RWPE1 (cell line): ENCODE measurements at places on chromosomes 2 and 18.

DNA sequence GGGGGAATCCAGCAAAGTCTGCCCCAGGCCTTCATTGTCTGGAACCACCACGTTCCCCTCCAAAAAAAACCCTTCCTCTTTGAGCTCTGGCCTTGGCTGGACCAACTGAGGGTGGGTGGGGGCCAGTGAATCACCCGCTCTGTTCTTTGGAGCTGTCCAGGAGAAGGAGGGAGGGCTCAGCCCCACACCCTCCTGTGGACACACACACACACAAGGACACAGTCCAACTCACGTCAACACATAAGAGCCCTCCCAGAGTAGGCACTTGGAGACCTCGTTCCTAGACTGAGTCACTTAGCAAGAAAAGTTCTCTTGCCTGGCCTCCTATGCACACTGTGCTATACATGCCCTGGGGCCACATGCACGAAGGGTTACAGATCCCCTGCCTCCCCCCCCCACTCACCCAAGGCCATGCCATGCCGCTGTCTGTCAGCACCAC is 1.2 kb upstream of the TNS1 start:
- no peak for DNase-seq

DNA sequence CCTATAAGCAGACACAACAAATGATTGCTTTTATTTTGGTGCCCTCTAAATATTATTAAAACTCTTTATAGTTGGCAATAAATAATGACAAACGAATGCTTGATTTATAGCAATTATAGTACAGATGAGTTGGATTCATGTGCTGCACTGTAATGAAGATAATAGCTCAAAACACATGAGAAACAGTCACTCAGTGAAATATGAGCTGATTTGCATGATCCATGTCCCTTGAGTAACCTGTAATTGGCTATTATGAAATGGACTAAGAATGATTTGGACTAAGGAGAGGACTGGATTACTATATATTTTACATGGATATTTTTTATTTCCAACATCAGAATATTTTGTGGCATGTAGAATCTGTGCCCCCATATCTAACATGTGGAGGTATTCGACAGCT is 365.6 kb upstream of the UBE2E3 start:
- no peak for DNase-seq

GRCh38 chr2:113840518-113840917 is 49.4 kb upstream of the ACTR3 start:
- no peak for DNase-seq

DNA sequence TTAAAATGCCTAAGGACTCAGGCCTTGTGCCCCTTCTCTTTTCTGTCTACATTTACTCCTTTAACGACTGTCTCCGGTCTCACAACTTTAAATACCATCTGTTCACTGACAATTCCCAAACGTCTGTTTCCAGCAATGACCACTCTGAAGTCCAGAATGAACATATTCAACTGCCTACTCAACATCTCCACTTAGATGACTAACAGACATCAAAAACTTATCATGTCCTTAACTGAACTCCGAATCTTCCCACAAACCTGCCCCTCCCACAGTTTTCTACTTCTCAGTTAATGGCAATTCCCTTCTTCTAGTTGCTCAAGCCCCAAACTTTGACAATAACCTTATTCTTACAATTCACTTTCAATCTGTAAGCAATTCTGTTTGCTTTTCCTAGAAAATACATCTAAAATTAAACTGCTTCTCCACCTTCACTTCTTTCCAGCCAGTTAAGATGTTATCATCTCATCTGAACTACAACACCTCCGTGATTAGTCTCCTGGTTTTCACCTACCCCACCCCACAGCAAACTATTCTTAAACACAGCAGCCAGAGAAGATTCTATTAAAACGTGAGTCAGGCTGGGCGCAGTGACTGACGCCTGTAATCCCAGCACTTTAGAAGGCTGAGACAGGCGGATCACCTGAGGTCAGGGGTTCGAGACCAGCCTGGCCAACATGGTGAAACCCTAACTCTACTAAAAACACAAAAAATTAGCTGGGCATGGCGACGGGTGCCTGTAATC is 2.8 kb downstream of the C1D start:
- DNase-seq = peak; percentile 53

- DNase-seq = no peak
Observed at GRCh38 chr2:156309917-156310316, 22.6 kb downstream of the NR4A2 start.

DNA sequence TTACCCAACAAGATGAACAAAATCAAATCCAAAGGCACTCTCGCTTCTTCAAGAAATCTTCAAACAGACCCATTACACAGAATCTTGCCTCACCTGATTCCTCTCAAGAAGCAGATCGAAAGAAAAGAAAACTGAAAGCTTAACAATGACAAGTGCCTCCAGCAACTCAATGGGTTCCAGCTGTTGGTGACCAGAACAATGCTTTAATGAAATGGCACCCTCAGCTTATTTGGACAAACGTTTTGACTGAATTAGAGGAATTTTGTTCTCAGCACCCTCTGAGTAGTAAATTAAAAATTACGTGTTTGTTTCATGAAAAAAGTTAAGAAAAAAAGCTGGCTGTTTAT is 211.0 kb downstream of the ZNF521 start:
- no peak for DNase-seq

DNA sequence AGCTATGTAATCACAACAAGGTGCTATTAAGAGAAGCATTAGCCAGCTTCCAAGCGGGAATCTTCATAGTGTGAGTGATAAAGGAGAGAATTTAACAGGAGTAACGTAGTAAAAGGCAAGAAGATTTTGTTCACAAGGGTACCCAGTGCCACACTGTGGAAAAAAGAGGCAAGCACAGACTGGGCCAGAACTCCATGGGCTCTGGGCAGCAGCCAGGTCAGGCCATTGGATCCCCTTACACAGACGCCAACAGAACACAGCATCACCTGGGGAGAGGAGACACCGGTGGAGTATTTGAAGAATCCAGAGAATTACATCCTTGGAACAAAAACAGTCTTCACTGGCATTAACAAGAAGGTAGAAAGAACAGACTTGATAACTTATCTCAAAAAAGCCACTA is 21.2 kb downstream of the AMER3 start:
- DNase-seq = no peak

DNA sequence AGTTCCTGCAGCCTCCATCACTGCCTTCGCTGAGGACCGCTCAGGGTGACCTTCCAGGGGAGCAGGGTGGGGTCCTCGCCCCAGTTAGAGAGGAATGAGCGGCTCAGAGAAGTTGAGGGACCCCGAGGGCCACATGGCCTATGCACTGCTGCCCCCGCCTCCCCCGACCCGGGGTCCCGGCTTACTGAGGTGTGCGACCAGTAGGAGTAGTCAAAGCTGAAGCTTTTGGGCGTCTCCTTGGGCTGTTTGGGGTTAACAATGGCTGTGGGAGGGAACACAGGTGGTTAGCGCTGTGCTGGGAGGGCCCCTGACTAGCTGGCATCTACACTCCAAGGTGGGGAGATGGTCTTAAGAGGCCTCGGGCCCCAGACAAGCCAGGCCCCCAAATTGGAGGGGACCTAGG is 31.0 kb downstream of the KIF1A start:
- no peak for DNase-seq

DNA sequence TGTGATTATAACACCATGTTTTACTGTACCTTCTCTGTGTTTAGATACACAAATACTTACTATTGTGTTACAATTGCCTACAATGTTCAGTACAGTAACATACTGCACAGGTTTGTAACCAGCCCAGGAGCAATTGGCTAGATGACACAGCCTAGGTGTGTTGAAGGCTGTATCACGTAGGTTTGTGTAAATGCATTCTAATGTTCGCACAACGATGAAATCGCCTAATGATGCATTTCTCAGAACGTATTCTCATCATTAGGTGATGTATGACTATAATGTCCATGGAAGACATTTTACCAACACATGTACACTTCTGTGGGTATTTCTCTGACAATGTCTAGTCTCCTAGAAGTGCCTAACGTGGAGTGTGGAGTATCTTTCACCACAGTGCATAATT is 165.9 kb upstream of the KLF7 start:
- DNase-seq = no peak

GRCh38 chr2:45258311-45258710 is 249.1 kb upstream of the SIX2 start:
- DNase-seq = no peak

GRCh38 chr2:47916412-47916811 is 10.1 kb upstream of the FBXO11 start:
- DNase-seq = no peak
